ENCODE measurements at places on chromosomes 6 and 20.

DNA sequence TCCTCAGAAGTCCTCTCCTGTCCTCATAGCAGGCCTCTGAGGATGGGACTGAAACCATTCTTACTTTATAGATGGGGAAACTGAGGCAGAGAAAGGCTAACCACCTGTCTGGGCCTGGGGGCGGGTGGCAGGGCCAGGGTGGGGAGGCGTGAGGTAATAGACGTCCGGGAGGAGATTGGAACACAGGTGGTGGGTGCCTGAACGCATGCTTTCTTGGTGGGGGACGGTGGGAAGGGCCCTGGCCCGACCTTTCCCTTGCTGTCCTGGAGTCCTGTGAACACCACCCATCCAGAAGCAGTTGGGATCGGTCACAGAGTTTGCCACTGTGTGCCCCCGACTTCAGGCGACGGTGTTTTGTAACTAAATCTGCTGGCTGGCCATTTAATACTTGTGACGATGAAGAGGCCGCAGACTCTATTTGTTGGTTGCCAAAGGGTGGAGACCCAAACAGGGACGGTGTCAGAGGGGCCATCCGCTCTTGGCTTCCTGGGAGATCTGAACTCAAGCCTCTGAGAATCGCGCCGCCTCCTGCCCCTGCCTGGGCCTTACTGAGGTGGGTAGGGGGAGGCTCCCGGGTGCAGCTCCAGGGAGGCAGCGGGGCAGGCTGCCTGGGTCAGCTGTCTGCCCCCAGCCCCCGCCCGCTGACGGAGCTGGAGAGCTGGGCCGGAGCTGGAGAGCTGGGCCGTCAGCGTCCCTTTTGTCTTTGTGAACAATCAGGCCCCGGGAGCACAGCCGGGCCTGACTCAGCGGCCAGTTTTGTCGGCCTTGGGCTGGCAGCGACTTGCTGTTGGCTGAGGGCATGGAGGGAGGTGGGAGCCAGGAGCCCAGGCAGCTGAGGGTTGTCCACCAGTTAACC lies 4.1 kb downstream of the RBM38 start:
- no peak for DNase-seq

DNA sequence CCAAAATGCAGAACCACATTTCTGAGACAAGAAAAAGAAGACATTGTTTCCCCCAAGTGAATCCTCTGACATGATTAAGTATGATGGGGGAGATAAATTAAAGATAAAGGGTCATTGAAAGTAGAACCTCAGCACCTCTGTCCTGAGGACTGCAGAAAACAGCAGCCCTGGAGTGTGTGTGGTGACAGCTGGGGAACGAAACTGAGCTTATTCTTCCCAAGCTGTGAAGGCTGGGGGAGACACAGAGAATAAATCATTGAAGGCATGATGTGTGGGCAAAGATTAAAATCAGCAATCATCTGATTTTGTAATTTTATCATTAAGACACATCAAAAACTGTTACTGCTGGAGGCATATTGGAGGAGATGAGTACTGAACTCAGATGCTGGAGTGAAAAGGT lies 67.5 kb upstream of the GPR6 start:
- no peak for DNase-seq

GRCh38 chr20:33526769-33527168 lies 36.9 kb downstream of the CBFA2T2 start:
- no peak for DNase-seq

GRCh38 chr6:64041373-64041772 lies 405.8 kb downstream of the PHF3 start:
- DNase-seq = no peak

GRCh38 chr6:36997811-36998722 lies 7.4 kb upstream of the FGD2 start:
- DNase-seq = no peak

DNA sequence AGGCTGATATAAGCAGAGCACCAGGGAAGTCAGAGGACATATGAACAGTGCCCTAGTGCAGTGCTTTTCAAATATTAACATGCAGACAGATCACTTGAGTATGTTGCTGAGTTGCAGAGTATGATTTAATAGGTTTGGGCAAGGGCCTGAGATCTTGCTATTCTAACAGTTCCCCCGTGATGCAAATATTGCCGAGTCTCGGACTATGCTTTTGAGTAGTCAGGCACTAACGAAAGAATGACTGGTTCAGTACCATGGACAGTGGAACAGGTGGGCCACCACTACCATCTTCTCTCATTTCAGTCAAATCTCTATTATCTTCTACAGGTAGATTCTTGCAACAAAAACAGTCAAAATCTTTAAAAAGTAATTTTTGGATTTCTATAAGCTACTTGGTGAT lies 3.7 kb upstream of the TMEM200A start:
- no peak for DNase-seq

DNA sequence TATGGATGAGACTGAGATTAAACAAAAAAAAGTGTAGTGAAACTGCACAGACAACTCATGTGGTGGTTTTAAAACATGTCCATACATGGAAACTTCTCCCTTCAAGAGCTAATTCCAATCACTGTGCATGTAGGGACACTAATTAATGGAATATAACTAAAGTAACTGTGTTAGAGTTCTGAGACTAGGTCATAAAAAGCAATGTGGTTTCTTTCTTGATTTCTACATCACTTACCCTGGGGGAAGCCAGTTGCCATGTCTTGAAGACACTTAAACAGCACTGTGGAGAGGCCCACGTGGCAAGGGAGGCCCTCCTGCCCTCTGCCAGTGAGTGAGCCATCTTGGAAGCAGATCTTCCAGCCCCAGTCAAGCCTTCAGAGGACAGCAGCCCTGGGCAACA lies 118.2 kb upstream of the DST start:
- DNase-seq = no peak

DNA sequence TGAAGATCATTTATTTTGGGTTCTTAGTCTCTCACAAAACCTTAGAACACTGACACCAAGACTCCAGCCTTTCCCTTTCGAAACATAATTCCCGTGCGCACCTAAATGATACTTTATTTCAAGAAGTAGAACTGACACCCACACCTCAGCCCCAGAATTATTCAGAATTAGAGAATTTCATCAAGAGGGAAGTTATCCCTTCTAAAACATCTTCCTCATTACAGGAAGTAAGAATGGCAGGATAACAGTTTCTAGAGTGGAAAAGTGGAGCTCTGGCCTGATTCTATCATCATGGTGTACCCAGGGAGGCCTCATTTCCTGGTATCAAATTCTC lies 1.4 kb upstream of the SRXN1 start:
- DNase-seq = no peak

All from tibial nerve (tissue), 4 donors.